ENCODE measurements at places on chromosomes 13 and 19.

- DNase-seq: peak; percentile 89
Measured at GRCh38 chr13:44243198-44243857, 130.3 kb upstream of the SERP2 start.

DNA sequence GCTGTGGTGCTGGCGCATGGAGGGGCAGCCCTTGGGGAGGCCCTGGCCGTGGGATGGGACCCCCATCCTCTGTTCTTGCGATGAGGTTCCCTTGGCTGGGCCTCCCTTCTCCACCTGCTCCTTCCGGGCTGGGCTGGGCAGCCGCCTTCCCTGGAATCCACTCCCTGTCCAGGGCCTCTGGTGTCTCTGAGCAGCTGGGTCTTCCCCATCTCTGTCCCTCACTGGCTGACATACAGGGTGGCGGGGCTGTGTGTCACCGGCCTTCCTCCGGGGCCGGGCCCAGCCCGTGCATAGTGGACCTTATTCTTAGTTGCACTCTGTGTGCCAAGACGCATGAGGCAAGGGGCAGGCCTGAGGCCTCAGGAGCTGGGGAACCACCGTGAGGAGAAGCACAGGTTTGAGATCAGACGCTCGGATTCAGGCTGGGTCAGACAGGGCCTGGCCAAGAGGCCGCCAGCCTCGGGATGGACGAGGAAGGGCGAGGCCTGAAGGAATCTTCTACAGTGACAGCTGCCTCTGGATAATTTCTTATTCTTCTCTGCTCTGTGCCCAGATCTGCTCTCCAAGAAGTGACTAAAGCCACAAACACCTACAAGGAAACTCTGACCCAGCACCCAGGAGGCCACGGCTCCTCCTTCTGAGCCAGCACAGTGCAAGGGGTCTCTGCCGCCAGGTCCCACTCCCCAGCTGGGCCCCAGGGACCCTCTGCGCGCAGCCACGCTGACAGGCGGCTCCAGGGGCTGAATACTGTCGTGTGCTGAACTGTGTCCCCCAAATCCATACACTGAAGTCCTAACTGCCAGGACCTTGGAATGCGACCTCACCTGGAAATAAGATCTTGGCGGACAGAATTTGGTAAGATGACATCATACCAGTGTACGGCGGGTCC, 11.0 kb downstream of the SGTA start:
- DNase-seq: no peak

- no peak for DNase-seq
Measured at GRCh38 chr13:37667702-37668101, 69.1 kb upstream of the POSTN start.

DNA sequence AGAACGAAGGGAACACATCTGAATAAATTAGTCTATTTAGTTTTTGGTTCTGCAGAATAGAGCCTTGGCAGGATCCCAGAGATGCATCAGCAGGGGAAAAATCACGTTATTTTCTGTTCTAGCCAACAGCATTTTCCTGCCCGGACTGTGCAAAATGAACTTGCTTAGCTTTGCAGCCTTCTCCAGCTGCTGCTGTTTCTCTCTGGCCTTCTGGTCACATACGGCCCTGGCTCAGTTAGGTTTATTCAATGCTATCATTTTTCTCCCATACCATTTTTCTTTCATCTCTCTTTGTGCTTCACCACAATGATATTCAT, 110.4 kb upstream of the KL start:
- no peak for DNase-seq

GRCh38 chr13:39318161-39318560, 279.9 kb downstream of the NHLRC3 start:
- no peak for DNase-seq

DNA sequence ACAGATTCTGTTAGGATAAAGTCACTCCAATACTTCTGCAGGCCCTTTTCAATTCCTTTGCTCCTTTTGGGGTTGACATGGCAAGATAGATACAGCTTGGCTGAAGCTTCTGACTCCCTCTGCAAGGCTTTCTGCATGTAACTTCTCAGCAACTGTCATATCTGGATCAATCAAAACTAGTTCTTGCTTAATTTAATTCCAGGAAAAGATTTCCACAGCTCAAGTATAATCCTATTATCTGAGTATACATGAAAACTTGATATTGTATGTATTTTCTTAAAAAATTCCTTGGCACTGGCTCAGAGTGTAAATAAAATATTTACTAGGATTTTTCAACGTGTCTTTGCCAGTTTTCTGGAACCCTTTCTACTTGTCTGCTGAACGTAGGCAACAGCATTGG, 109.6 kb downstream of the STARD13 start:
- no peak for DNase-seq

DNA sequence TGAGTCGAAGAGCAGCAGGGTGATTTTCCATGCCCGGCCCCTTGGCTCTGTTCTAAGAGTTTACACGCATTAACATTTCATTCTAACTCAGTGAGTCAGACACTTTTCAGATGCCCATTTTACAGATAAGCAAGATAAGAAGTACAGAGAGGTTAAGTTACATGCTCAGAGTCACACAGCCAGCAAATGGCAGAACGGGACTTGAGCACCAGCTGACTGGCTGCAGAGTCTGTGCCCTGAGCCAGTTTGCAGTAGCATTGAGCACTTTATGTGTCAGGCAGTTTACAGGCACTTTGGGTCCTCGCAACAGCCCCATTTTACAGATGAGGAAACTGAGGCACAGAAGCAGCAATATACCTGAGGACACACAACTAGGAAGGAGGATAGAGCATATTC, 19.0 kb downstream of the CCDC8 start:
- no peak for DNase-seq

DNA sequence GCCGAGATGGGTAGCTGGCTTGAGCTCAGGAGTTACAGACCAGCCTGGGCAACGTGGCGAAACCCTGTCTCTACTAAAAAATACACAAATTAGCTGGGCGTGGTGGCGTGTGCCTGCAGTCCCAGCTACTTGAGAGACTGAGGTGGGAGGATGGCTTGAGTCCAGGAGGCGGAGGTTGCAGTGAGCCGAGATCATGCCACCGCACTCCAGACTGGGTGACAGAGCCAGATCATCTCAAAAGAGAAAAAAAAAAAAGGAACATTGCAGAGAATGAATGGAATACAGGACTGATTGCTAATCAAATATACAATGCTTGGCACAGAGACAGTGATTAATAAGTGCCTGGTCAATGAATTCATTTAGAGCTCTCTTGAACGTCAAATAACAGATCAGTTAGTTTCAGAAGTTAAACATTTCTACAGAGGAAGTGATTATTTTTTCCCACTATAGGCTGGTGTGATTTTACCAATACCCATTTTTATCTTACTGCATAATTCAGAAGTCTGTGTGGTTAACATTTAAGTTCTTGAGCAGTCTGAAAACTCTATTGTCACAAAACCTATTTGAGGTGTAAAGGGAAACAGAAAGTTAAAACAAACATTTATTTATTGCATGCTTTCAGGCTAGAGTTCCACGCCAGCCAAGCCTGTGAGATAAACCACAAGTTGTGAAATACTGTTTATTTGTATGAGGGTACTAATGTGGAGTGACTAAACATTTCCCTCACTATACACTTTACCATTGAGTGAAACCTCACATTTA, 7.7 kb upstream of the TBC1D4 start:
- peak; percentile 72 for DNase-seq

- DNase-seq: no peak
Measured at GRCh38 chr13:90565985-90566713, 781.3 kb upstream of the MIR17HG start.

GRCh38 chr19:18428173-18428786, 9.1 kb downstream of the SSBP4 start:
- no peak for DNase-seq

GRCh38 chr13:107413005-107413404, 802.3 kb downstream of the LIG4 start:
- no peak for DNase-seq

DNA sequence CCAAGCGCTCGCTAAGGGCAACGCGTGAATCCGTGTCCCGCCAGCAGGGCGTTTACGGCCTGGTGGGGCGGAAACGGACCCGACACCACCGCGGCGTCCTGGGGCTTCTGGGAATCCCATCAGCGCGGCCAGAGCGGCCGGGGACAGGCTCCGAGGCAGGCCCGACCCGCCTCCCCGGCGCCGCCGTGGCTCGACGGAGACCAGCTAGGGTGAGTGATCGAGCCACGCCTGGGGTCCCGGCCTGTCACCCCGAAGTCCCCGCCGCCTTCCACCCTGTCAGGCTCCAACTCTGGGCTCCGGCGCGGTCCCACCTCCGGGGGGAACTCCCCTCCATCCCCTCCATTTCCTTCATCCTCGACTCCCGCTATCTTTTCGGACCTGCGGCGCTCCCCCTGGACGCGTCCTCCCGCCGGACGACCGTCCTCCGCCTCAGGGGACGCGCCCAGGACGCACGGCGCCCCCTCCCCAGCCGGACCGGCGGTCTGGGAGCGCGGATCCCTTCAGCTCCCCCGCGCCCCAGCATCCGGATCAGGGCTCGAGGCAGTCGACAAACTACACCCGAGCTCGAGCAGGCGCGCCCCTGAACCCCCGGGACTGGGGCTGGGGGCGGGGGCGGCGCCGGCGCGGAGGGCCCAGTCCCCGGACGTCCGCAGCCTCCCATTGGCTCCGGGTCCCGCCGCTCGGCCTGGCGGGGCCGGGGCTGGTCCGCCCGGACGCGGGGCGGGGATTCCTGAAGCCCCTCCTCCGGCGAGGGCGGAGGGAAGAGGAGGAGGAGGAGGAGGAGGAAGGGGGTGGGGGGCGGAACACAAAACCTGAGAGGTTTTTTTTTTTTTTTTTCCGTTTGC, 638 bp upstream of the BICRA start:
- DNase-seq: peak; percentile 94

GRCh38 chr19:33241530-33242101, 16.0 kb upstream of the SLC7A10 start:
- DNase-seq: peak; percentile 51

DNA sequence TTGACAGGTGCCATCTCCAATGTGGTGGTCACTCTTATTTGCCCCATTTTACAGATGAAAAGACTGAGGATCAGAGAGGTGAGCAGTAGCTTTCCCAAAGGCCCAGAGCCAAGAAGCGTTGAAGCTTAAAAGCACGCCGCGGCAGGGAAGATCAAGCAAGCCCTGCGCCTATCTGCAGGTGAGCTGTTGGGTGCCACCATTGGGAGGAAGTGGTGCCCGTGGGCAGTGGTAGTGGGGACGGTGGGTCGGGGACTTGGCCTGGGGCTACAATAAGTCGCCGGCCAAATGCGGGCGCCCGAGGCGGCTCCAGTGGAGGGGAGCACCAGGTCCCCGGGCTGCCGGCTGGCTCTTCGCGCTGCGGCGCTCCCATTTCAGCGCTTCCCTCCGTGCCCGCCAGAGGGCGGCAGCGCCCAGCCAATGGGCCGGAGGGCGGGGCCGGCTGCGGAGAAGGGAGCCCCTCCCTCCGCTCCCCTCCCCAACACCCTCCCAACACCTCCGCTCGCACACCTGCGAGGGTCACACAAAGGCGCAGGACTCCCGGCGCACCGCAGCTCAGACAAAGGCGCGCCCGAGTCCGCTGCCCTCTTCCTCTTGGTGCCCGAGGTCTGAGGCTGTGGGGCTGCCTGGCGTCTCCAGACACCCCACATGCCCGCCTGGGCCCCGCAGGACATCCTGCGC, 744 bp upstream of the POU2F2 start:
- DNase-seq: peak; percentile 72

DNA sequence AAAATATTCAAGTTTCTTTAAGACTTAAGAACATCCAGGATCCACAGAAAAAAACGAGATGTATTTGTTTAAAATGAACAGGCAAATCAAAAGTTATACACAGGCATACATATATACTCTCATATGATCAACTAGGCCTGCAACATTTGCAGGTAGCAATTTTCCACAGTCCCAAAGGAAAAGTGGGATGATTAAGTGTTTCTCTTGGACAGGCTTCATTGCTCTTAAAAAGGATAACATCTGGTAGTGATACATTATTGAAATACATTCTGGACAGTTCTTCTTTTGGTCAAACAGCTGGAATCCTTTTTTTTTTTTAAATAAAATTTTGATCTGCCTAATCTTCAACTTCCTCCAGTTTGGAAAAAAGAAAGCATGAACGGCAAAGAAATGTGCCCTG, 114.8 kb upstream of the TDRD3 start:
- no peak for DNase-seq

DNA sequence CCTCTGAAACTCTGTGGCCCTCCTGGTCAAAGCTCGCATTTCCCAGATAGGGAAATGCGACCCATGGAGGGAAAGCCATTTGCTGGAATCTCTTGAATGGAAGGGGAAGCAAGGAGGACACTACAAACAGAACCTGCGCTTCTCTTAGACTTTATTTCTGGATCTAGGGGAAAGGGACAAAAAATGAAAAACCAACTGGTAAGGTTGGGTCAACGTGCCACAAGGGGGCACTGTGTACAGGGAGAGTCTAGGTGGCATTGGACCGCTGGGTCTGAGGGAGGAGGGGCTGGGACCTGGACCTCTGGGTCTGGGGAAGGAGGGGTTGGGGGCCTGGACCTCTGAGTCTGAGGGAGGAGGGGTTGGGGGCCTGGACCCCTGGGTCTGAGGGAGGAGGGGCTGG, 5.0 kb downstream of the KLK4 start:
- DNase-seq: peak; percentile 78

- DNase-seq: no peak
Measured at GRCh38 chr19:45321848-45322247, 827 bp downstream of the CKM start.

GRCh38 chr13:93752541-93752940, 525.9 kb downstream of the GPC6 start:
- DNase-seq: no peak

DNA sequence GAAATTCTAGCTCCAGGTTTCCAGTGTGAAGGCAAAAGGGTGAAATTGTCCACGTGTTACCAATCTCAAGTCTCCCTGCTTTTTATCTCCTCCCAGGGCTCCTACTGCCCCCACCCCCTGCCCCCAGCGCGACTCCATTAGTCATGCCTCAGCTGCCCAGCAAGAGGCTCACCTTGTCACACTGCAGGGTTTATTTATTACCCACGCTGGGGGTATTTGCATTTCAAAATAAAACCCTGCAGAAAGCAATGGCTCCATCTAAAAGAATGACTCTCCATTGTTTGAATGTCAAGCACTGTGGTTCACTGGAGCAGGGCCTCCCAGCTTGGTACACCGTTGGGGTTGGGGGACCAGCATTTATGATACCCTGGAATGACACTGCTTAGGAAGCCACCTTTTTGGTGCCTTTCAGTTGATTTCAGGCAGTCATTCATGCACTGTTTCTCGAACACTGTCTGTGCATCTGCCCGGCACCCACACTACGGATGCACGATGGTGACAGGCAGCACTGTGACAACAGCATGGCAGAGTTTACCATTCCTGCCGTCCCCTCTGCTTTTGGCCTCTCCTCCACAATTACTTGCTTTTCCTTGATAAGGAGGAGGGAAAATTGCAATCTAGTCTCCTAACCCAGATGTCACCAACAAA, 9.9 kb upstream of the POP4 start:
- no peak for DNase-seq

GRCh38 chr19:15379999-15380647, 536 bp upstream of the AKAP8 start:
- DNase-seq: peak; percentile 75

DNA sequence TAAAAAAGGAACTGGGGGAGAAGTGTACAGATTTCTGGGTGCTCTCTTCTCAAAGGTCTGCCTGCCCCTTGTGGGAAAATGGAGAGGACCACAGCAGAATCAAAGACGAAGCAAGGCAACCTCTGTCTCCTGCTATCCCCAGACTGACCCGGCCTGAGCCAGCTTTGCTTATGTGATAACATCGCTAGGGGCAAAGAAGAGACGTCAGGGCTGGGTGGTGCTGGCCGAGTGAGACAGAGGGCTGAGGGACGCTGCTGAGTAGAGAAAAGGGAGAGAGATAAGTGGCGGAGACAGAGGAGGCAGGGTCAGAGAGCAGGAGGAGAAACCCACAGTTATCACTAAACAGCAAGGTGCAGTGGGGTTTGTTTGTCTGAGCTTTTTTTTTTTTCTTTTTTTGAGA, 4.6 kb upstream of the MUC16 start:
- peak; percentile 2 for DNase-seq

- DNase-seq: no peak
Measured at GRCh38 chr13:28043224-28043623, 54.7 kb upstream of the URAD start.

Data from hematopoietic multipotent progenitor cell treated with erythropoietin and hydrocortisone succinate and interleukin-3 and kit ligand, for 6 days (in vitro differentiated cells).